ENCODE measurements at places on chromosomes 1 and 21.

DNA sequence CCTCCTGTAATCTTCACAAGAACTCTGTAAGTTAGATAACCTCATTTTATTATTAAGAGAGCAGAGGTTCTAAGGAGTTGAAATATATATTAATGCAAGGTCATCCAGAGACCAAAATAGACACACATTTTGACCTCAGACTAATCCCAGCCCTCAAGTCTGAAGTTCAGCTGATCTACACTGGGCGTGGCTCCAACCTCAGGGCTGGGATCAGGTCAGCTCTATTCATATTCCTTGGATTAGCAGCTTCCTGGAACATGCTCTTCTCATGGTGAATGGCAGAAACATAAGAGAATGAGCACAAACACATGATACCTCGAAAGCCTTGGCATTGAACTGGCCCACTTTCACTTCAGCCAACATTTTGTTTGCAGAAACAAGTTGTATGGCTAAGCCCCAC is 200.8 kb upstream of the ST6GALNAC5 start:
- no peak for DNase-seq

DNA sequence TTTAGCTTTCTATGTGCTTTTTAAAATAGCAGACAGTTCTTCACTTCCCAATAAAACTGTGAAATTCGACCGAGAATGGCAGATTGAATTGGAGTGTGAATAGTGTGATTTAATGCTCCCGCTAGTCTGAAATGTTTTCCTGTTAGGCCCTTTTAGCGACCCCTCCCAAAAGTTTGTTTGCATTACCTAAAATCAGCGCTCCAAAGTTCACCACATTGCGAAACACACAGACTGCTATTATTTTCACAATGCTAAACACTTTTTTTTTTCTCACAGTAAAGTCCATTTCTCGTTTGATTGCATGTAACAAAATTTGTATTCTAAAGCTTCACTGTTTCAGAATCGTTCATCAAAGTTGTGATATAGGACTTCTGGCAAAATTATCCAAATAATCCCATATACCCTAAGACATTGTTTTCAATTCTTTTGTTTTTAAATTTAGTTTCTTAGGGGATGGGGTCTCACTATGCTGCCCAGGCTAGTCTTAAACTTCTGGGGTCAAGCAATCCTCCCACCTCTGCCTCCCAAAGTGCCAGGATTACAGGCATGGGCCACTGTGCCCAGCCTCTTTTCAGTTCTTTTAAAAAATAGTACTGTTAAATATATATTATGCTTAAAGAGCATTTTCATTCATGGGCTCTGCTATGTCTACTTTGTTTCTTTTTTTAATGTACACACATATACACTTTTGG is 76.5 kb upstream of the USH2A start:
- DNase-seq: no peak

DNA sequence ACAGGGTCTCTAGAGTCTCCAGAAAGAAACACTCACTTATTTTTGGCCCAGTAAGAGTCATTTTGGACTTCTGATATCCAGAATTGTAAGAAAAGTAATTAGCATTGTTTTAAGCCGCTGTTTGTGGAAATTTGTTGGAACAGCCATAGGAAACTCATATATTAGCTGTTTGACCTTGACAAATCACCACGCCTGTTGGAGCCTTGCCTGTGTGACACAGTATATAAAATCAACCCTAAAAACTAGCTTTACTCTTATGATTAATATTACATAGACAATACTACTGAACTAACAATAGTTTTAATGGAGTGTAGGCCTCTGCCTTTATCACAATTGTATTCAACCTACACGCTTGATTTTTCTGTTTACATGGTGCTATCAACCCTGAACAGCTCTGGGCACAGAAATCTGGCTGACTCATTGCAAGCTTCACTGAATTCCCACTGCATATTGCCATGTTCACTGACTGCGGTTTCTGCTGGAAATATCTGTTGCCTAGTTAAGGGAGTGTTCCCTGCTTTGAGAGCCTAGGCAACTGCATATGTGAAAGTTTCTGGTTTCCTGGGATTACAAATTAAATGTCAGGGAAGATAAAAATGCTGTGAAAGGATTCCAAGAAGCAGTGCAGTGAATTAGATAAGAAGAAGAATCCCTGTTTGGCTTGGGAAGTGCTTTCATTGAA is 419.5 kb upstream of the DEPDC1 start:
- peak; percentile 7 for DNase-seq

GRCh38 chr1:192579010-192579738 is 3.6 kb downstream of the RGS1 start:
- no peak for DNase-seq

DNA sequence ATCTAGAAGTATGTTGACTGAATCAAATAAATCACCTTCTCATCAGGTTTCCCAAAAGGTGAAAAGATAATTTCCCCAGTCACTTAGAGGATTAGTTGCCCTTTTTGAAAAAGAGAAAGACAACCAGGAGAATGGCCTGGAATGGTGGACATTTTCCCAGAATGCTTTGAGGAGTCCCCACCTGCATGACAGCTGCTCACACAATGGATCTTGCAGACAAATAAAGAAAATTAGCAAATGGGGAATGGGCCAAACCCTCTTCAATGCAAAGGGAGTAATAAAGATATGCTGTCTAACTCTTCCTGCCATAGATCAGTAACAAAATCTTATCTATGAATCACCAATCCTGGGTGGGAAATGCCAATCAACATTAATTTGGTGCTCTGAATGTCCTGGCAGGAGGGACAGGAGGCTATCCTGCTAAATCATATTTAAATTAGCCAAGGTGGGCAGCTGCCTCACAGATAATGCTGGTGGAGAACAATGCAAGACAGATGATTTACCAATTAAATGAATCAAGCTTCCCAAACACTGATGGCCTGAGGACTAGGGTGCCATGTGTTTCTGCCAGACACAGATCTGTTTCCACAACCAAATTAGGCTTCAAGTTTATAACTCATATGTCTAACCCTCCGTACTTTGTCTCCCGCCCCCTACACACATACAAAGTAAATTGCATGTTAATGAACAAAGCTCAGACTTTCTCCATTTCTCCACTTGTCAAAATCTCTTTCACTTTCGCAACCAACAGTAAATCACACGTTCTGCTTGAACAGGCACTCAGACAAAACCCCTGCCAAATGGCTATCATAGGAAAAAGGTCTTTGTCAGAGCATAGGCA is 488.0 kb upstream of the PLXNA2 start:
- no peak for DNase-seq

DNA sequence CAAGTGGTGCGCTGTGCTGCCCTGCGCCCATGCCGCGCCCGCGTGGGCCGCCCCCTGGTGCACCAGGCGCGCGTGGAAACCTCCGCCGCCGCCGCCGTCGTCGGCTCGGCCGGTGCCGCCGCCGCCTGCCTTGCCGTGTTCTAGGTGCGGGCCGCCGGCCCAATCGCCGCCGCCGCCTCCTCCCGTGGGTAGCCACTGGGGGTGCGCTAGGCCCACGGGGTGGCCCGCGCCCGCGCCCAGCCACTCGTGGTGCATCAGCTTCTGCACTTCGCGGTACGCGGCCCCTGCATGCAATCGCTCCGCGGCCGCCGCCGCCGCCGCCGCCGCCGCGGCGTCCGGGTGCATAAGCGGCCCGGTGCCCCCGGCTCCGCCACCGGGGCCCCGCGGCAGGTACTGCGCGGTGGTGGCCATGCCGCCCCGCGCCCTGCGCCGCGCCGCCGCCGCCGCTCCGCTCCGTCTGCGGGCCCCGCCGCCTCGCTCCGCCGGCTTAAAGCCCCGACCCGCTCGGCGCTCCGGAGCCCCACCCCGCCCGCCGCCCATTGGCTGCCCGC is at the start of gene POU3F1:
TSS of gene POU3F1 (minus strand) at position 461 of the 551 bp plus-strand sequence. CDS start at position 411, 50 bp downstream.
- no peak for DNase-seq

DNA sequence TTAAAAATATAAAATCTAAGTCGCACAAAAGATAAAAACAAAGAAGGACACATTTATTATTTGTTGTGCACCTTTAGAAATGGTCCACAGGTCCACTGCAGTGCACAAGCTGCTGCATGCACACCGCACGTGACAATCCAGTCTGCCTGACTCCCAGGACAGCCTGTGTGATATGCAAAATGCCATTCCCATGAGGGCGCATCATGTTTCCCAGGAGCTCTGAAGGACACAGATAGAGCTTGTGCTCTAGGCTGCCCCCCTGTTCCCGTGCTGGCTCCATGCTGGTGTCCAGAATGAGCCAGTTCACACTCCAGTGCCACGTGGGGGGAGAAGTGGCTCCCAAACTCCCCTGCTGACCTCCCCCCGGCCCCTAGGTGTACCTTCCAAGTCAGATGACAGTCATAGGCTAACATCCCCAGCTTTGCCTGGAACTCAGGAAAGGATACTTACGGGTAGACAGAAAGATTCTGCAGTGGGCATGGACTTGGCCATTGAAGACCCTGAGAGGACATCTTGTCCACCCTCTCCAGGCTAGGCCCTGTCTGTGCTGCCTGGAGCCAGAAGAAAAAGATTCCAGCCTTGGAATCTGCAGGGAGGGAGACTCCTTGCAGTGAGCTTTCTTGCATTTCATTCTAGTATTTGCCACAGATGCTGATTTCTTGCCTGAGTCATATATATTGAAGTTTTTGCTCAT is 26.3 kb downstream of the RAB7B start:
- peak; percentile 67 for DNase-seq

DNA sequence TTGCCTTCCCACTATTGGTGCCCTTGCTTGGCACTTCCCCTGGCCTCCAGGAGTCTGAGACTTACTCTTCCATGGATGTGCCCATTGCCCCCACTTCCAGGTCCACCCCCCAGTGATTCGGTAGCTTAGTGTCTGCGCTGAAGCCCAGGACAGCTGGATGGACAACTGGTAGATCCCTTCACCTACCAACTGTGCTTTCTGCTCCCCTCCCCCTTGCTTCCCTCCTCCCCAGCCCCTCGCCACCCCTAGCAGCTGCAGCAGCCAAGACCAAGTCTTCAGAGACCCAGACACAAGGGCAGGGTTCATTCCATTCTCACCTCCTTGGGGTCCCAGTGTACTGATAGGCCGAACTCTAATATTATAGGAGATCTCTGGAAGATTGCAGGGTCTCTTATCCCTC is 6.9 kb downstream of the LMNA start:
- DNase-seq: no peak

- DNase-seq: no peak
Observed at GRCh38 chr1:8113262-8114220, 87.4 kb upstream of the ERRFI1 start.

DNA sequence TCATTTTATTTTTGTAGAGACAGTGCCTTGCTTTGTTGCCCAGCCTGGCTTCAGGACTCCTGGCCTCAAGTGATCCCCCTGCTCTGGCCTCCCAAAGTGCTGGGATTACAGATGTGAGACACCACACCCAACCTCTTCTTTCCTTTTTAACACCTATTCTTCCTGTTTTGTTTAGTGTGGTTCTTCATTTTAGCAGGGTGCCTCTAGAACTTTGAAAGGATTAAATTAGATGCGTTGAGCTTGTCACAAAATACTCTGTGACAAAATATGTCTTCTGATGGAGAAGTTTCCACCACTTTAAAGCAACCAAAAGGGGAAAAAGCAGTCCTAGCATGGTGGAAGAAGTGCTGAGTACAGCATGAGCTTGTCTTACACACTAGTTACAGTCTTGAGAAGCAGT is 42.0 kb downstream of the CDC14A start:
- no peak for DNase-seq

DNA sequence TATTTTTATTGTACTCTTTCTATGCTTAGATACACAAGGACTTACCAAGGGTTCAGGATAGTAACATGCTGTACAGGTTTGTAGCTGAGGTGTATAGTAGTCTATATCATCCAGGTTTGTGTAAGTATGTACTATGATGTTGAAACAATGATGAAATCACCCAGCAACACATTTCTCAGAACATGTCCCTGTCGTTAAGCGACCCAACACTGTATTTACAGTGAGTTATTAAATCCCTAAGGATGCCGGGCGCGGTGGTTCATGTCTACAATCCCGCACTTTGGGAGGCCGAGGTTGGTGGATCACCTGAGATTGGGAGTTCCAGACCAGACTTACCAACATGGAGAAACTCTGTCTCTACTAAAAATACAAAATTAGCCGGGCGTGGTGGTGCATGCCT is 21.6 kb upstream of the RCOR3 start:
- no peak for DNase-seq

GRCh38 chr1:36881541-36881940 is 152.8 kb downstream of the GRIK3 start:
- DNase-seq: no peak

DNA sequence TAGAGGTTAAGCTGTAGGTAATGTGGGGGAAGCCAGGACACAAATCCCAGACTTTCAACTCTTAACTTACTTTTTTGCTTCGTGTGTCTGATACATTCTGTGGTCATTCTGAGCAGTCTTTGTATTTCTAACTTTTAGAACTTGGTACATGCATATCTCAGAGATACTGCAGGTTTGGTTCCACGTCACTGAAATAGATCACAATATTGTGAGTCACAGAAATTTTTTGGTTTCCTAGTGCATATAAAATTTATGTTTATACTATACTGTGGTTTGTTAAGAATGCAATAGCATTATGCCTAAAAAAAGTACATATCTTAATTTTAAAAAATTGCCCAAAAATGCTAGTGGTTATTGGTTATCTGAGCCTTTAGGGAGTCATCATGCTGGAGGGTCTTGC is 3.2 kb downstream of the URB2 start:
- peak; percentile 21 for DNase-seq

DNA sequence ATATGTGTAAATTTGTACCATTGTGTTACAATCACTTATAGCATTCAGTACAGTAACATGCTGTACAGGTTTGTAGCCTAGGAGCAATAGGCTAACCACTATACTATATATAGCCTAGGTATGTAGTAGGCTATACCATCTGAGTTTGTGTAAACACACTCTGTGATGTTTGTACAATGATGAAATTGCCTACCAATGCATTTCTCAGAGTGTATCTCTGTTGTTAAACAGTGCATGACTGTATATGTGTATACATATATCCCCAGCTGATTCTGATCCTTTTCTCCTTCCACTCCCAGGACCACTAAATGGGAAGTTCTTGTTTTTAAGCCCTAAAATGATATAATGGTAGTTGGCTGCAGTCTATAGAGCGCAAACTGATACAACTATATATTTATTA is 7.8 kb downstream of the GNPAT start:
- DNase-seq: no peak

GRCh38 chr1:7702365-7702764 is 68.7 kb upstream of the VAMP3 start:
- no peak for DNase-seq

DNA sequence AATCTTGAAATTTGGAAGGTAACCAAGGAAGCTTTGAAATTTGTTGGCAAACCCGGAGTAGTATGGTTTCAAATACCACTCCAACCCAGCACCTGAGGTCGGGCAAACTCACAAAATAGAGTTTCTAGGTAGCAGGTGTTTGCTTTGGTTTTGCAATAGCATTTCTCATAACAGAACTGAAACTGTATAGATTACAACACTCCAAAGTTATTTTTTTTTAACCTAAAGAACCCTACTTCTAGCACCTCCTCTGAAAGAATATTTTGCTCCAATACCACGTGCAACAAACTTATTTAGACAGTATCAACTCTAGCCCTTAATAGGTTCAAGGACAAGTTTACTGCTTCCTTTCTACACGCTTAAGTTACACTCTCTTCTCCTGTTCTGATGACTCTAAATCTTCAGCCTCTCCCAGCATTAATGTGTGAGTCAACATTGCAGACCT is 178.5 kb upstream of the FMN2 start:
- no peak for DNase-seq

GRCh38 chr1:55716151-55716550 is 501.0 kb upstream of the USP24 start:
- no peak for DNase-seq

GRCh38 chr1:10338047-10338446 is 60.8 kb upstream of the PGD start:
- DNase-seq: peak; percentile 60

- no peak for DNase-seq
Observed at GRCh38 chr1:43354936-43355335, 3.8 kb upstream of the CDC20 start.
